ENCODE measurements at places on chromosomes 7 and 10. TPM values are rescaled to one million over a fixed set of nuclear protein-coding genes. Genes with fewer than 3 reads are reported as not detected.

The ANKRD61 gene
- total RNA-seq = not detected

The CXCL12 gene
- 54.7 TPM for total RNA-seq

The TAS2R3 gene
- 1.3 TPM for total RNA-seq

The EEPD1 gene
- total RNA-seq = 13.0 TPM

The IGFBP3 gene
- total RNA-seq = 21.3 TPM

The ASAH2 gene
- total RNA-seq = 0.26 TPM

The CCL24 gene
- total RNA-seq = not detected

The WDR91 gene
- total RNA-seq = 6.4 TPM

The PHYHIPL gene
- not detected for total RNA-seq

The SPAM1 gene
- not detected for total RNA-seq

The VWC2 gene
- under 0.01 TPM for total RNA-seq

The CPA2 gene
- total RNA-seq = not detected

The VSTM2A gene
- total RNA-seq = not detected

The STN1 gene
- 40.4 TPM for total RNA-seq

The AKR1B15 gene
- not detected for total RNA-seq

The PON2 gene
- 39.7 TPM for total RNA-seq

The WDR86 gene
- total RNA-seq = 0.95 TPM

The MYOZ1 gene
- under 0.01 TPM for total RNA-seq

The PRKAR1B gene
- 11.1 TPM for total RNA-seq

The TSPAN15 gene
- total RNA-seq = 2.1 TPM

The OR13A1 gene
- under 0.01 TPM for total RNA-seq

The KCNMA1 gene
- 70.6 TPM for total RNA-seq

The MEIG1 gene
- 0.52 TPM for total RNA-seq

The PSD gene
- 8.4 TPM for total RNA-seq

The AKR1C3 gene
- total RNA-seq = 170 TPM

The TRIM50 gene
- total RNA-seq = not detected

The MASTL gene
- 5.8 TPM for total RNA-seq

The RALA gene
- 30.8 TPM for total RNA-seq

The MXI1 gene
- 17.9 TPM for total RNA-seq

The TMEM270 gene
- not detected for total RNA-seq

The LAMTOR4 gene
- 148 TPM for total RNA-seq

The SEPTIN14 gene
- total RNA-seq = not detected

The LRIT1 gene
- not detected for total RNA-seq

The SORBS1 gene
- 0.16 TPM for total RNA-seq

The VWDE gene
- total RNA-seq = 0.16 TPM

The SPDYE2 gene
- not detected for total RNA-seq

The EPDR1 gene
- 6.0 TPM for total RNA-seq

The SRGN gene
- 47.3 TPM for total RNA-seq

The HMX3 gene
- 0.16 TPM for total RNA-seq

The C7orf33 gene
- total RNA-seq = not detected

The FXYD4 gene
- not detected for total RNA-seq

All from bronchial smooth muscle cell (primary cell).